ENCODE measurements at places on chromosomes 12 and 14.

DNA sequence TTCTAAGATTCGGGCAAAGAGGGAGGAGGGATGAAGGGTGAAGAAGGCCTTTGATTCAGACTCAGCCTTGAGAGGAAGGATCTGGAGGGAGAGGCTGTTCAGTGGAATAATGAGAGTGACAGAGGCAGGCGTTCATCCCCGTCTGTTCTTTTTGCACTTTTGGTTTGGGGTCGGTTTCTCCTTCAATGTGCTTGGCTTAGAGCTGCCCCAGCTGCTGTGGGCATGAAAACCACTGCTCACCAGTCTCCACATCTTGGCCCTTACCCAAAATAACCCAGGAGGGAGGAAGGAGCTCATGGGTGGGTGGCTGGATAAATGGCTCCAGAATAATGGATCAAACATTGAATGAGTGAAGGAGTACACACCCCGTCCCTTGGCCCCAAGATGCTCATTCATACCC lies 261.7 kb upstream of the FKBP4 start:
- no peak for DNase-seq

DNA sequence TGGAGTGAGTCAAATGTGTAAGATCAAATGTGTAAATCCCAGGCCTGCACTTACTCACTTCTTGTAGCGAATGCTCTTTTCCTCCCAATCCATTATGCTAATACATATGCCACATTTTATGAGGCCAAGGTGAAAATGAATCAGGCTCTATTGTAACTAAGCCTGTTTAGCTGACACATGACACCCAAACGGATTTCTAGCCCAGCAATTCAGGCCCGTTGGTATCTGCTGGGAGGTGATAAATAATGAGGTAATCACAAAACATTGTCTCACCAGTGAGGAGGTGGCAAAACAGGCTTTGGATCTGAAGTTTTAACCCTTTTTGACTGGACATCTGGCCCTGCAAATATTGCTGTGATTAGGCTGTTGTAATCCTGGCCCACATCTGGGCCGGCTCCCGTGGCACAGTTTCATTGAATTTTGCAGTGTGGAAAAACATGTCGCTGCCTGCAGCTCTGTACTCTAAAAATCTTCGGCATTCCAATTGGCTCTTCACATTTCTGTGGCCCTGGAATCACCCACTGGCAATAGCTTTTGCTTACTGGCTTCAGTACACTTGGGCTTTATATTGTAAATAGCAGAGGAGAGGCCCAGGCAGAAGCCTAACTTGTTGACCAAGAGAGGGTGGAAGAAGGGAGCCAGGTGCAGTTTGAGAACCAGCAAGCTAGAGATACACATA lies 106.1 kb downstream of the PAX9 start:
- DNase-seq = no peak

GRCh38 chr12:26869104-26869494 lies 36.1 kb upstream of the ITPR2 start:
- no peak for DNase-seq

GRCh38 chr12:3896356-3896755 lies 23.2 kb upstream of the PARP11 start:
- no peak for DNase-seq

GRCh38 chr12:30989754-30990153 lies 63.2 kb downstream of the TSPAN11 start:
- DNase-seq = no peak

DNA sequence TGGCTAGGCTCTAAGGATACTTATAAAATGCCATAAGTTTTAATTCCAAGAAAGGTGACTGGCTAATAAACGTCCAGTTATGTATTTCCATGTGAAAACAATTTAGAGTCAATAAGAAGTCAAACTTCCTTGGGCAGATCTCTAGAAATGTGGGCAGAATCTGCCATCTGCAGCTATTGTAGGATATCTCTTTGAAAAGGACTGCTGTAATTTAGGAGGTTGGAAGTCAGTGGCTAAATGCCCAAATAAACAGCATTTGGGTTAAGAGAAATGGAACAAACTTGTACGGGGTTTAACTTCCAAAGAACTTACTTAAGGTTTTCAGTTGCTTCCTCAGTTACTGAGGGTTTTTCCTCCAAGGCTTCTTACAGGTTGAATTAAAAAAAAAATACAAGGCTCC lies 121.6 kb downstream of the FIGNL2 start:
- no peak for DNase-seq

- no peak for DNase-seq
Observed at GRCh38 chr12:58917699-58918468, 2.4 kb downstream of the LRIG3 start.

DNA sequence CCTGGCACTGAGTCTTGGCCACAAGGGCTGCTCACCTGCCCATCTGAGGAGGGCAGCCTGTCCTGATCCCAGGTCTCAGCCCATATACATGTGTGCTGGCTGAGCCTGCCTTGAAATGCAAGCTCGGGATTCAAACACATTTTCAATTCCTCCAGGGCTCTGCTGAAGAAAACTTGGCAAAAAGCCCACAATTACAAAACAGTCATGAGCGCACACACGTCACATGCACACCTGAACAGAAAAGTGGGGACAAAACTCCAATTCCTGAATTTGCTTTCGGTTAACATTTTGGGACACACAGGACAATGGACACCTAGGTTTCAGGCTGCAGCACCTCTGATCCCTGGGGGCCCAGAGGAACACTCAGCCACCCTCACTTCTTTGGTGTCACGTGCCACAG lies 113.9 kb downstream of the RBM19 start:
- DNase-seq = no peak

DNA sequence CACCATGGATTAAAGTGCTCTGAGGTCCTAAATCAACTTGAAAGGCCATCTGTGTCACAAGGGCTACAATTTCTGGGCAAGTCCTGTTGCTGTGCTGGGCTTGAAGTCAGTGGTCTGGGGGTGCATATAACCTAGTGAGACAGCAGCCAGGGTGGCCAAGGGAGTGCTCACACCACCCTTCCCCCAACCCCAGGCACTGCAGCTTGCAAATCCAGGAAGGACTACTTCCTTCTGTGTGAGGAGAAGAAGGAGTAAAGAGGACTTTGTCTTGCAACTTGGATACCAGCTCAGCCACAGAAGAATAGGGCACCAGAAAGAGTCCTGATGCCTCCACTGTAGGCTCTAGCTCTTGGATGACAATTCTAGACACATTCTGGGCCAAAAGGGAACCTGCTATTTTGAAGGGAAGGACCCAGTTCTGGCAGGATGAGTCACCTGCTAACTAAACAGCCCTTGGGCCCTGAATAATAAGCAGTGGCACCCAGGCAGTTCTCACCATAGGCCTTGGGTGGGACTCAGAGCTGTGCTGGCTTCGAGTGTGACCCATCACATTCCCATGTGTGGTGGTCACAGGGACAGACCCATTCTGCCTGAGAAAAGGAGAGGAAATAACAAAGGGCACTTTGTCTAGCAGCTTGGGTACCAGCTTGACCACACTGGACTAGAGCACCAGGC lies 32.6 kb upstream of the DHRS7 start:
- DNase-seq = no peak

GRCh38 chr14:23863836-23864235 lies 89.7 kb upstream of the DHRS4 start:
- no peak for DNase-seq
